ENCODE measurements at places on chromosomes 16 and 17.

- DNase-seq, result no peak
Measured at GRCh38 chr16:77991701-77992100, 30.6 kb upstream of the CLEC3A start.

DNA sequence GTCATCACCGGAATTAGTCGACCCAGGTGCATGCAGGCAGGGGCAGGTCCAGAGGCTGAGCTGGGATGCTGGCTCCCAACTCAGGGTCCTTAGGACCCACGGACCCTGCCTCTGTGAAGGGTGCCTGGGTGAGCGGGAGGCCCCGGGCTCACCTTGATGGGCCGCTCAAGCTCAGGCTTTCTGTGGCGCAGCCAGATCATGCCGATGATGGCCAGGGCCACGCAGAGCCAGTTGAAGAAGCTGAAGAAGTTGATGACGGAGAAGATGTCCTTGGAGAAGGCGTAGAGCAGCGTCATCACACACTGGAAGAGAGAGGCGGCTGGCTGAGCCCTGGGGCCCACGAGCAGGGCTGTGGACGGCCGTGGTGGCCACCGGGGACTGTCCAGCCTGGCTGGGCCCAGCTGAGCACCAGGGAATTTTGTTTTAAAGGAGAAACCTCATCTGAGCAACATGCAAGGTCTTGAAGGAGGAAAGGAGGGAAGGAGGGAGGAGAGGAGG, 32.9 kb downstream of the SLC7A5 start:
- DNase-seq, result no peak

DNA sequence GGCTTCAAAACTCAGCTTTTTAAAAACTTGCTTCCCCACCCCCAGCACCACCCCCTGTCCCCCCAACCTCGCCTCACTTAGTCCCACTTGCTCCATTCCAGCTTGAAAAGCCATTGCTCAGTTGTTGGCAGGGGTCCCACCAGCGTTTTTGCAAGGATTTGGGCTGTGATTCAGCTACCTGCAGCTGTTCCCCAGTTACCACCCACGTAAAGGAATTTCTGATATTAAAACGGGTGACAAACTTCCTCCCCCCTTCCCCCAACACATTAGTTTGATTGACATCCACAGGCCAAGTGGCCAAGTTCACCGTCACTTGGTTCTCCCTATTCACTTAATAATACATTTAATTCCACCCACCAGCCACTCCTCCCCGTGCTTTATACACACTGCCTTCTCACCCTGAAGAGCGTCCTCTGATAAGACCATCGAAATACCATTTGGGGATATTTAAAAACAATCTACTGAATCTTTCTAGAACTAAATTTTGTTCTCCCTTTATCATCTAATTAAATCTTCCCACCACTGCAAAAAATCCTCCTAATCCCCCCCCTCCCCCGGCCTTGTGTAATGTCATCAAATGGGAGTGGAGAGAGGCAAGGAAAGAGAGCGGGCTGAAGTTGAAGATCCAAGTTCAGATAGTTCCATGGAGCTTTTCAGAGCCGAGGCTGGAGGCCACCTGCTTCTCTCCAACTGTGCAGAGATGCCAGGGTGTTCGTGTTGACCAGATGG, 55.1 kb downstream of the SOX9 start:
- DNase-seq, result no peak

DNA sequence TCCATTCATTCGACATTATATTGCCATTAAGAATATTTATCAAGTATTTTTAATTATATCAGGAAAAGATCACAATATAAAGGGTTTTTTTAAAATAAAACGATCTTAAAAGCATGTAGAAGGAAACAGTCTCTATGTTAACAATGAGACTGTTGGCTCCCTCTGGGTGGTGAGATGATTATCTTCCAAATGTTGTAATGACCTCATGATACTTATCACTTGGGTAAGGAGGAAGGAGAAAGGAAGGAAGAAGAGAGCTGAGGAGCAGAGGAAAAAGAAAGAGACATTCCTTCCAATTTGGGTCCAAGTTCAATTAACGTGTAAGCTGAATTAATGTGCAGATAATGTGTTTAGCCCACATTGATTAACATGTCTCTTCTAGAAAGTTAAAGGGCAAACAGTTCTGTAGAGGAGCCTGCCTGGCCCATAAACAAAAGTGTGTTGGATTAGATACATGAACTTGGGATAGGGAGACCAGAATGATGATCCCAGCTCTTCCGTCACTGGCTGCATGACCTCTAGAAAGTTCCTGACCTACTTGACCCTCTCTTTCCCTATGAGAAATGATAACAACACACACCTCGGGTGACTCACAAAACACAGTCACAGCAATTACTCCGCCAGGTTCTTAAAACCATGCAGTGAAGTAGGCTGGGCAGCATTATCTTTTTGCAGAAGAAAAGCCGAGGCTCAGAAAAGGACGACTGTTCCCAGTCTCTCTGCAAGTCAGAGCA, 32.0 kb downstream of the PIMREG start:
- DNase-seq, result no peak

- no peak for DNase-seq
Measured at GRCh38 chr16:89332243-89332901, 114.9 kb downstream of the ZNF778 start.

DNA sequence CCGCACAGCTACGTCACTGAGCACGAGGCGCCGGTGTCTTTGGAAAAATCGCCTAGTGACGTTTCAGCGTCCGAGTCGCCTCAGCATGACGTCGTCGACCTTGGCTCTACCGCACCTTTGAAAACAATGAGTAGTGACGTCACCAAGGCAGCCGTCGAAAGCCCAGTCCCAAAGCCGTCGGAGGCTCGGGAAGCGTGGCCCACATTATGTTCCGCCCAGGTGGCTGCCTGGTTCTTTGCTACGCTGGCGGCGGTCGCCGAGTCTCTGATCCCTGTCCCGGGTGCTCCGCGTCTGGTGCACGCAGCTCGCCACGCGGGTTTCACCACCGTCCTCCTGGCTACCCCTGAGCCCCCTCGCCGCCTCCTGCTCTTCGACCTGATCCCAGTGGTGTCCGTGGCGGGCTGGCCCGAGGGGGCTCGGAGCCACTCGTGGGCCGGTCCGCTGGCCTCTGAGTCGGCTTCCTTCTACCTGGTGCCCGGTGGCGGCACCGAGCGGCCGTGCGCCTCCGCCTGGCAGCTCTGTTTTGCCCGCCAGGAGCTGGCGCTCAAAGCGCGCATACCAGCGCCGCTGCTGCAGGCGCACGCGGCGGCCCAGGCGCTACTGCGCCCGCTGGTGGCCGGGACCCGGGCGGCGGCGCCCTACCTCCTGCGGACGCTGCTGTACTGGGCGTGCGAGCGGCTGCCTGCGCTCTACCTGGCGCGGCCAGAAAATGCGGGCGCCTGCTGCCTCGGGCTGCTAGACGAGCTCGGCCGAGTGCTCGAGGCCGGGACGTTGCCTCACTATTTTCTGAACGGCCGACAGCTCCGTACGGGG, 1.5 kb downstream of the TMEM102 start:
- peak; percentile 64 for DNase-seq

DNA sequence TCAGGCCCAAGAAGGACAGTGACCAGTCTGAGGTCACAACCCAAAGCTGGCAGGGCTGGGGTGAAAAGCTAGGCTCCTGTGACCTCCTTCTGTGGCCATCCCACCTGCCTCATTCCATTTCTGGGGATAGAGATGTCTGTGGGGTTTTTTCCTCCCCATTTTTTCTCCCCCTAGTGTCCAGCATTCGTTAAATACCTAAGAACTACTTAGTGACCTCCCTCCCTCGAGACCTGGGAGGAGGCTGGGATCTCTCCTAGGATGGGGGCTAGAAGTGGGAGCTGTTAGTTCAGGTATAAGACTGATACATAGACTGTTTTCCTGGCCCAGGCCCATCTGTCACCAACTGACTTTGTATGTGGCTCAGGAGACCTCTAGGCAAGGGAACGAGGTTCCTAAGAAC, 20.5 kb upstream of the STAC2 start:
- DNase-seq, result no peak

GRCh38 chr17:5971969-5972368, 98.2 kb upstream of the WSCD1 start:
- DNase-seq, result no peak

DNA sequence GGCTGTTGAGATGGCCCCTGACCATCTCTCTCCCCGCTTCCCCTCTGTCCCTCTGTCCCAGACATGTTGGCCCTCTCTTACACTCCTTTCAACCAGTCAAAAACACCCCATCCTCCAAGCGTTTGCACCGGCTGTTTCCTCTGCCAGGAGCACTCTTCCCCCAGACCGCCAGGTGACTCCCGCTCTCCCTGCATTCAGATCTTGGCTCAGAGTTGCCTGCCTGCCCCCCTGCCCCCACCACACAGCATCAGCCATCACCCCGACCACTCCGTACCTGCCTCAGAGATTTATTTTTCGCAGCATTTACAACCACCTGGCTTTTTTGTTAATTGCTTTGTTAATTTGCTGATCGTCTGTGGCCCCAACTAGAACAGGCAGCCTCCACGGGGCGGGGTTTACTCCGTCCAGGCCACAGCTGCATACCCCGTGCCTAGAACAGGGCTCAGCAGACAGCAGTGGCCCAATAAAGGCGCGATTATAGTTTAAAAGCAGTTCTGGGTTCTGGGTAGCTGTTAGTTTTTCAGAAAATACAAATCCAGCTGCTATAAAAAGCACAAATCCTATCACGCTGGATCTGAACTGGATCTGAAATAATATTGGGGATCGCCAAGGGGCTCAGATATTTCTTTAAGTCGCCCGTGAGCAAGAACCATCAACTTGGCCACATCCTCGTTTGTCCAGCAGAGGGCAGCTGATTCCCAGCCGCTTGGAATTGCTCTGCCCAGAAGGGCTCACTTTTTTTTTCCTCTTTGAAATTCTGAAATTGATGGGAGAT, 173.6 kb downstream of the IRF8 start:
- DNase-seq, result no peak

- peak; percentile 5 for DNase-seq
Measured at GRCh38 chr16:58306327-58306726, 11.5 kb upstream of the PRSS54 start.

- no peak for DNase-seq
Measured at GRCh38 chr16:48347191-48347865, 37.9 kb downstream of the SIAH1 start.

DNA sequence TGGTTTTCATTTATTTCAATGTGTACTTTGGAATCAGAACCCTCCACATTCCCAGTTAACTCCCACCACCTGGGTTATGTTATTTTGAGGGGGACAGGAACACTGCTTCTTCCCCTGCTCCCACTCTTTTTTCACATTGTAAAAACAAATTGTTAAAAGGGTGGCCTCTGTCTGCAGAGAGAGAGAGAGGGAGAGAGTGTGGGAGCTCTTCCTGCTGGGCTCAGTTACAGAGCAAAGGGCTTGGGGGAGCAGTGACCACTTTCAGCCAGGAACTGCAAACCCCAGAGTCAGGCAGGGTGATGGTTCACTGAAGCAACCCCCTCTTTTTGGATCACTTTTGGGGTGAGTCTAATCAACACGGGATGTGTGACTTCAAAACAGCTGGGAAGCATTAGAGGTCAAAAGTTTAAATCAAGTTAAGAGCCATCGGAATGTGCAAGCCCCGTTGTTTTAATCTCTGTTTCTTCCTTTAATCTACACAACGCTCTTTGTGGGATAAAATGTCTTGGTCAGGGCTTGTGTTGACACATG, 577.0 kb upstream of the CDH11 start:
- DNase-seq, result no peak

DNA sequence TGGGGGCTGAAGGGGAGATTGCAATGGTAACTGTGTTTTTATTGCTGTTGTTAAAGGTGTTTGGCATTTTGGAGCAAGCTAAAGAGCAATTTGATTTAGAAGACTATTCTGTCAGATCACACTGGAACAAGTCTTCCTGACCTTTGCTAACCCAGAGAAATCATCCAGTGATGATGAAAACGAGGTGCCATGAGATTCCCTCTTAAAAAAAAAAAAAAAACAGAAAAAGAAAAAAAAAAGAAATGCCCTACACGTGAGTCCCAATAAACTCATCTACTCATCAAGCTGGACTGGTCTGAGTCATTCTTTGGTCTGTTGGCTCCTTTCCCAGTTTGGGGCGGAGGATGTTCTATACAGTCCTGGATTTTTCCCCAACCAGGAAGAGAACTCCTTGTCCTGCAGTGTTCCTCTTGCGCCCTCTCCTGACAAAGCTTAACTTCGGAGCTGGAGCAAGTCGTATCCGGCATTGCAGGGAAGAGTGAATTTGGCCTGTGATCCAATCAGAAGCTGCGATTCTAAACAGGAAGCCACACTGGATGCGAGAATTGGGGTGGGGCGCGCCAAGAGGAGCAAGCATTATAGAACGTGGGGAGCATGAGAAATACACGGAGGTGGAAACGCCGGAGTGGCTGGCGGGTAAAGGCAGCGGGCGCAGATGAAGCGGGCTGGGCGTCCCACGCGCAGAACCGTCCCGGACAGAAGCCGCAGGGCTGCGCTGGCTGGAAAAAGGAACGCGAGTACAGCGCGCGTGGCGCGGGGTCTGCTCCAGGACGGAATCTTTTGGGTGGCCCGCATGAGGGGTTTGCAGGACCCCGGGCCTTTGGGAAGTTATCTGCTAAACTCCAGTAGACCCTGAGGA, 22.4 kb upstream of the CRYM start:
- DNase-seq, result no peak

- DNase-seq, result no peak
Measured at GRCh38 chr17:45896803-45897693, 2.7 kb downstream of the MAPT start.

- no peak for DNase-seq
Measured at GRCh38 chr17:82883419-82884031, 43.7 kb upstream of the ZNF750 start.

DNA sequence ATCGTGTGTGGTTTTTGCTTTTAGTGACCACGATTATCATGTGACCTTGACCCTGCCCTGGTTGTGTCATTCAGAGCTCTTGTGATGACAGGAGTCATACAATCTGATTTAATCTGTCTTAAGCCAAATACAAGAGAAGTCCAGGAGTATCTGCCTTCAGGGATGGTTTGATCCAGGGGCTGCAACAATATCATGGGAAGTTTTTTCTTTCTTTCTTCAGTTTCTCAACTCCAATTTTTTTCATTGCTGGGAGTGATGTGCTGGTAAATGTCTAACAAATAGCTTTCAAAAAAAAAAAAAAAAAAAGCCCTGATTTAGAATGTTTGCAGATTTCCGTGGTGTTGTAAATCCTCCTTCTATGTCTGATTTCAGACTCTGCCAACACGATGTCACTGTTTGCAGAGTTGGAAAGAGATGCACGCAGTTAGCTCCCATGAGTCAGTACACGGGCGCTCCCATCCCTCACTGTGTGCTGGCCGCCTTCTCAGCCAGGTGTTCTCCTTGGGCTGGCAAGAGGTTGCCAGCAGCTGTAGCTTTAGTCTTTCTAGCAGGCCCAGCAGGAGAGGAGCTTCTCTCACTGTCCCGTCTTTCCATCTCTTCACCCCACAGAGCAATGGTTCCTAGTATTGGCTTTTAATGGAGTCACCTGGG, 229.7 kb downstream of the SNX29 start:
- no peak for DNase-seq

- DNase-seq, result no peak
Measured at GRCh38 chr16:19392352-19392751, 25.3 kb upstream of the TMC5 start.

DNA sequence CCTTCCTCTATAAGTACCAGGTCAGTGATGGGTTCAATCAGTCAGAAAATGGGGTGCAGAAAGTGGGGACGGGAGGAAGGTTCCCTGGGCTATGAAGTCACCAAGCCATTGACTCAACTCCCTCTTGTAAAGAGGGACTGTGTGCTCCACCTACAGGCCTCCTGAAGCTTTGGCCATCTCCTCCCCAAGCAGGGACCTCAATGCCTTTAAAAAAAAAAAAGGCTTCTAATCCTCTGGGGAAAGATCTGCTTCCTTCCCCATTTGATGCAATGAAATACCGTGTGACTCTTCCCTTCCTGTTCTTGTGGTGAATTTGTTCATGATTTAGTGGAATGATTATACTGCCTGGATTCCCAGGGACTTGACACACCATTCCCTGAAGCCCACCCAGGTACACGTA, 30.8 kb downstream of the VWA3A start:
- DNase-seq, result no peak

GRCh38 chr16:24685539-24686432, 43.7 kb upstream of the TNRC6A start:
- DNase-seq, result no peak

All from activated CD4-positive, CD25-positive, alpha-beta regulatory T cell (primary cell).